Glutamatergic neuron (in vitro differentiated cells): ENCODE measurements at places on chromosomes 3 and 15.

- H3K27me3 ChIP-seq = peaks cover 1% of the 10 kb centered on the region
- peaks cover 11% of the 10 kb centered on the region for H3K4me1 ChIP-seq
- no peak for DNase-seq
- no peak overlapping the region for H3K27ac ChIP-seq
These were observed 60.1 kb upstream of the ACTC1 start for GRCh38 chr15:34855413-34855812.

DNA sequence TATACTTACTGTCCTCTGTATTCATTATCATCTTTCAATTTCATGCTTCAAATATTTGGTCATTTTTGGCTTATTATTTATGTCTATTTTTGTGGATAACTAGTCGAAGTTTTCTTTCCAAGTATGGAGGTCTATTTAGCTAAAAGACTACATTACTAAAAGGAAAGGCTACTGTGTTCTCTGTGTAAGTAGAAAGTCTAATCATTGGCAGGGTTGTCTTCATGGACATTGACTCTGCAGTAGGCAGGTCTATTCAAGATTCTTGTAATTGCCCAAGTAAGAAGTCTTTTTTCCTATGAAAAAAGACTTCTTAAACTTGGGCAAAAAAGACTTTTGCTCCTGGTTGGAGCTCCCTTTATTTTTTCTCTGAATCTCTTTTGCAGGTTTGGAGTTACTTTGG is 368.6 kb upstream of the GRM7 start:
- no peaks in the 10 kb centered on the region for H3K27me3 ChIP-seq
- no peak for DNase-seq
- H3K4me1 ChIP-seq = no peaks in the 10 kb centered on the region
- H3K4me3 ChIP-seq = peak overlapping the region; percentile 48

DNA sequence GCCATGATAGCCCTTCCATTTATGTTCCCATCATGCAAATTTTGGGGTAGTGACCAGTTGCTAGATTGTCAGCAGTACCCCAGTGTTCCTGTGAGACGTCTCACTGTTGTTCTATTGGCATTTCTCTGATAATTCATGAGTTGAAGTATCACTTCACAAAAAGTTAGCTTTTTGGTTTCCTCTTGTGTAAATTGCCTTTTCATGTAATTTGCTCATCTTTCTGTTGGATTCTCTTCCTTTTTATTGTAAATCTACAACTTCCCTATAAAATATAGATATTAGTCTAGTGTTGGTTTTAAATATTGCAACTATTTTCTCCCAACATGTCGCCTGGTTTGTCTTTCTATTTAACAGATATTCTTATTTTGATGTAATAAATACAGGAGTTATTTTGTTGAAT is 7.5 kb upstream of the A4GNT start:
- no peak for DNase-seq
- H3K4me3 ChIP-seq = no peak overlapping the region
- H3K4me1 ChIP-seq = no peaks in the 10 kb centered on the region
- H3K36me3 ChIP-seq = no peaks in the 10 kb centered on the region
- no peaks in the 10 kb centered on the region for H3K27me3 ChIP-seq
- no peak overlapping the region for H3K27ac ChIP-seq

DNA sequence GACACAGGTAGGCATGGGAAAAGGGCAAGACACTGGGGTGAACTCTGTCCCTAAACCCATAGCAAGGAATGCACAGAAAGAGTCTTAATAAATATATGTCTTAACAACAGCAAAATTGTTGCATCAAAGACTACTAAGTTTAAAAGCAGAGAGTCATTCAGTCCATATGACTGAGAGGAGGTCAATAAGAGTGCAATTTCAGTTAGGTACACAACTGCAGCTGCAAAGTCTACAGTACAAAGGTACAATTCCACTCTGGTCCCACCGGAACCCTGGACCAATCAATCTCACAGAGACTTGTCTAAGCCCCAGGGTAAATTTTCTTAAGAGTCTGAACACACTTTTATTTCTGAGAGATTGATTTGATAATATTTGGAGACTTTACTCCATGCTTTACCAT is 6.9 kb downstream of the CP start:
- DNase-seq = no peak
- H3K27me3 ChIP-seq = peaks cover 2% of the 10 kb centered on the region
- no peaks in the 10 kb centered on the region for H3K36me3 ChIP-seq
- H3K4me3 ChIP-seq = no peak overlapping the region

DNA sequence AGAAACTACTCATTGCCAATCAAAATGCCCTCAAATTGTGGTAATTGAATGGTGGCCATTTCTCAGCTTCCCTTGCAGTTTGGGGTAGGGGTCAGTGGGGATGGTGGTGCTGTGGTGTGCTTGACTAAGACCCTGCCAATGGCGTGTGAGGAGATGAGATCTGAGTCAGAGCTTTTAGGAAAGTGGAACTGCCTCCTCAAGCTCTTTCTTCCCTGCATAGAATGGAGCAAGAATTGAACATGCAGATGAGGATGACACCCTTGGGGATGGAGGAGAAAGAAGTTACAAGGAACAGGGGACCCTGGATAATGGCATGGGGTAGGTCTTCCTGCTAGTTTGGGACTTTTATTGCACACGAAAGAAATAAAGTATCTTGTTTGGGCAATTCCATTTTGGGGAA is 188.0 kb downstream of the PEX5L start:
- no peaks in the 10 kb centered on the region for H3K36me3 ChIP-seq
- H3K4me1 ChIP-seq = no peaks in the 10 kb centered on the region
- no peak overlapping the region for H3K27ac ChIP-seq

DNA sequence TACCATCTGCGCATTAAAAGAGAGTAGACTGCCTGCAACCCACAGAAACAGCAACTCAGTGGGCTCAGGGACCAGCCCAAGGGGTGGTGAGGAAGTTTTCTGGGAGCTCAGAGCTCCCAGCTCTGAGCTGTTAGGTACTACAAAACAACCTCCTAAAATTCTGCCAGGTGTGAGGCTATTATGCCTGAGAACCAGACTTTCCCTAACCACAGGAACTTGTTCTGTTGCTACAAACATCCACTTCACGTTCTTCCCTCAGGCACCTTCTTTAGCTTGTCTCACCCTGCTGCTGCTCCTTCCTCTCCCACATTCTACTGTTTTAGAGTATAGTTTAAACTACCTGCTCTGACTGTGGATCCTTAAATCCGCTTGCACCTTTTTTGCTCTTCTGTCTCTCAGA is 399.4 kb downstream of the ROBO1 start:
- H3K4me1 ChIP-seq = peaks cover 7% of the 10 kb centered on the region
- H3K36me3 ChIP-seq = peaks cover 11% of the 10 kb centered on the region
- no peak overlapping the region for H3K4me3 ChIP-seq
